ENCODE measurements at places on chromosomes 11 and 22. TPM values are rescaled to one million over a fixed set of nuclear protein-coding genes. Genes with fewer than 3 reads are reported as not detected.

Gene PIM3
- 133 TPM for total RNA-seq

Gene PHOX2A
- total RNA-seq, result not detected

Gene GGT5
- total RNA-seq, result 6.7 TPM

Gene C11orf91
- 0.38 TPM for total RNA-seq

Gene TMEM109
- total RNA-seq, result 62.5 TPM

Gene CELSR1
- total RNA-seq, result 0.38 TPM

Gene FAM227A
- 2.1 TPM for total RNA-seq

Gene TMEM126B
- total RNA-seq, result 51.2 TPM

Gene CHRM1
- not detected for total RNA-seq

Gene TRAF6
- 7.7 TPM for total RNA-seq

Gene AMPD3
- 1.6 TPM for total RNA-seq

Gene PANX2
- total RNA-seq, result 0.75 TPM

Gene DGCR6
- 0.90 TPM for total RNA-seq

Gene LGALS12
- not detected for total RNA-seq

Gene GGTLC3
- total RNA-seq, result not detected

Gene FREY1
- total RNA-seq, result 0.75 TPM
